ENCODE measurements at places on chromosomes 6 and 20.
A peak's percentile ranks its signal among the peaks of the same experiment; 100 is the strongest.

GRCh38 chr20:58229198-58229798 lies 845 bp upstream of the ANKRD60 start:
- no peak for DNase-seq

- DNase-seq = no peak
These were observed 176.4 kb downstream of the SAMD5 start for GRCh38 chr6:147684906-147685305.

DNA sequence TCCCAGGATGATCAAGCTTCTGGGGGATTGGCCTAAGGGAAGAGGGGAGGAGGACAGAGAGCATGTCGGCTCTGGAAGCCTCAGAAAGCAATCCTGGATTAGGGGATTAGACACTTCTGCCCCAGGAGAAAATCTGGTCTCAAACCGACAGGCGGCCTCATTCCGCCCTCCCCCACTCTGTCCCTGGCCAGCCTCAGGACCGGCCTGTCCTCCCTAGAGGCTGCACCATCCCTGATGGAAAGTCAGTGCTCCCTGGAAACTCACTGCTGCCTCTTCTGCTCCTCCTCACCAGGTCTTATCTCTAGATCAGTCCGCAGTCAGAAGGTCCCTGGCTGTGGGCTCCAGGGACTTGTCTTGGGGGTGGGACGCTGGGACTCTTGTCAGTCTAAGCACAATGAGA lies 905 bp upstream of the SLC12A5 start:
- no peak for DNase-seq

- DNase-seq = no peak
These were observed 666 bp downstream of the TPD52L1 start for GRCh38 chr6:125154118-125154760.

DNA sequence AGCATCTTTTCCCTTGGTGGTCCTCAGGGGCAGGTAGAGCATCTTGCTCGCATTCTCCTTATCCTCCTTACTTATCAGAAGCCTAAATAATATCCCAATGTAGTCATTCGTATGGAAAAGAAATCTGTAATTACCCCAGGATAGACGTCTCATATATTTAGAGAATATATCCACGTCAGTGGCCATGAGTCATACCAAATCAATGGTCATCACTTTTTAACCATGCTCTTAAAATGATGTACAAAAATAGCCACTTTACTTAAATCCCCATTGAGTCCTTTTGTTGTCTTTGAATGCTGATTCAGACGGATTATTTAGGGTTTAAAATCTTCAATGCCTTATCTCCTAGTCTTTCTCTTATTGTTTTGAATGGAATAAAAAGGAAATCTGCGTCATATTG lies 231.7 kb upstream of the STXBP5 start:
- no peak for DNase-seq

DNA sequence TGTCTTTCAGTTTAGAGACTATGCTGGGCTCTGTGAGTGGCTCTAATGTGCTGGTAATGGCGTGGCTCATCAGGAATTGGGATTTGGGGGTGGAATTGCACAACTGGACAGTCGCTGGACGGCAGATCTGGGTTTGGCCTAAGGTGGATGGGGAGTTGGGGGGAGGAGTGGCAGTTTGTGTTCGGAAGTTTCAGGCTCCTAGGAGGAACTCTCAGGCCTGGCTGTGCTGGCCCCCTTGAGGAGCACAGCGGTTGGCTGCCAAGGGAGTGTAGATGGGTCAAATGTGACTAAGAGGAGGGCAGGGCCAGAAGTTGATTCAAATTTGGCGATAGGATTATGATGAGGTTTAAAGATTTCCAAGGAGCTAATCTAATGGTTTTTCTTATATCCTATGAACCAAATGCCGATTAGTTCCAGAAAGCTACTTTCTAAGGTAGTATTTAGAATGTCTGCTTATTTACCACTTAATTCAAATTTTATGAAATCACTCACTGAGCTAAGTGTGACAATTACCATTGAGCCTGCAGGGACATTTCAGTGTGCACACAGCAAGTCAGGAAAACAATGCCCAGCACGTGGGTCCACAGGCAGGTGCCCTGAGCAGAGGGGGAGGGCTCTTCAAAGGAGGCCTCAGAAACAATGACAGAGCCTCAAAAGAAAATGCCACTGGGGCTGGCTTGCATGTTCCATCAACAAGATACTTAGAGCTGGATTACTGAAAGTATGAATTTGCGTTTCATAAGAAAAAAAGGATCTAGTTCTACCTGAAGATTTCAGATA lies 111.0 kb downstream of the GJA10 start:
- DNase-seq = no peak

DNA sequence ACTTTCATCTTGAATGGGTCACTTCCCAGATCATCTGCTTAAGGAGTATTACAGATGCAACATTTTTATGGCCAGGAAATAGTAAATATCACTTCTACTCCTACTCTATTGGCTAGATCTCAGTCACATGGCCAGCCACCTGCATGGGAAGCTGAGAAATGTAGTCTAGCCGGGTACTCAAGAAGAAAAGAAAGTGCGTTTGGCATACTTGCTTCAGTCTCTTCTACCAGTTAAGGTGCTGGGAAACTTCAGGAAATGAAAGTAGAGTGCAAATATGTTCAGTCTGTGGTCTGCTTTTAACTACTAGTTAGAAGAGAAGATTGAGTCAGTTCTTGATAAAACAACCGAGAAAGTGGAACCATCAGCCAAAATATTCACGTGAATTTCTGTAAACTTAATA lies 129.2 kb downstream of the PDSS2 start:
- DNase-seq = no peak

- no peak for DNase-seq
These were observed 178.7 kb downstream of the OTOR start for GRCh38 chr20:16926626-16927430.

GRCh38 chr6:23316131-23316530 lies 746.8 kb downstream of the HDGFL1 start:
- no peak for DNase-seq

GRCh38 chr20:16317445-16318362 lies 255.5 kb downstream of the KIF16B start:
- no peak for DNase-seq

- DNase-seq = no peak
These were observed 178.4 kb upstream of the ARID1B start for GRCh38 chr6:156598855-156599180.

DNA sequence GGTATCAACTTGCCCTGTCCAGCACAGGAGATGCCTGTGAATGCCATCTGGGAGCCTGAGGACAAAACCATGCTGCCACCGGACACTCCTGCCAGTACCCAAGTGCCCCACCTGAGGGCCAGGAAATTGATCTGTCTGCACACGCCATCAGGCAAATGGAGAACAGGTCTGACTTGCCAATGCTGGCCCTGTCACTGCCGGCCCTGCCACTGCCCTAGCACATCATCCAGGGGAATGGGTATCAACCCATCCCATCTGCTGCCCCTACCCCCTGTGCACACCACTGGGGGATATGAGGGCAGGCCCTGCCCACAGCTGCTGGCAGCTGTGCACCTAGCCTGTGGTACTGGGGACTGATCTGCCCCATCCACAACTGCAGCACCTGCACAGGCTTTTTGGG lies 1081.6 kb upstream of the EYS start:
- DNase-seq = no peak

DNA sequence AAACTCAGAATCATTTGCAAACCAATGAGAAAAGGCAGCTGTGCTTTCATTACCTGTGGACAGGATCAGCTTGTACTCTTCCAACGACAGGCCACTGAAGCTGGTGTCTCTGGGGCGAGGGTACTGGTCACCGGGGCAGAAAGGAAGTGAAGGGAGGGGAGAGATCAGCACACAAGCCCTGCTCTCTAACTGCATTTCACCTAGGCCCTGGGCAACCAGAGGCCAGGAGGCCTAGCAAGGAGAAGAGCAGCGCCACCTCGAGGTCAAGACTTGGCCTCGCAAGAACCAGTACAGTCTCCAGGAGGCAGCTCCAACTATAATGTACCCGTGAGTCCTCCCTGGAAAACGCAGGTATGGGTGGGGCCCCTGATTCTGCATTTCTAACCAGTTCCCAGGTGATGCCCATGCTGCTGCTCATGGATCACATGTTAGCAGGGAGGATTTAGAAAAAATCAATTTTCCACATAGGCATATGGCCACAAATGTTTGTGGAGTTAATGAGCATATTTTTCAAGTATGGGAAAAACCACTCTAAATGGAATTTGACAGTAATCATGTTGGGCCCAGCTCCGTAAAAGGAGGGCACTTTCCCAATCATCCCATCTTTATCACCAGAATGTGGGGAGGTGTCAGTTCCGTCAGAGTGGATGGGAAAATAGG lies 11.0 kb downstream of the UQCC2 start:
- no peak for DNase-seq

DNA sequence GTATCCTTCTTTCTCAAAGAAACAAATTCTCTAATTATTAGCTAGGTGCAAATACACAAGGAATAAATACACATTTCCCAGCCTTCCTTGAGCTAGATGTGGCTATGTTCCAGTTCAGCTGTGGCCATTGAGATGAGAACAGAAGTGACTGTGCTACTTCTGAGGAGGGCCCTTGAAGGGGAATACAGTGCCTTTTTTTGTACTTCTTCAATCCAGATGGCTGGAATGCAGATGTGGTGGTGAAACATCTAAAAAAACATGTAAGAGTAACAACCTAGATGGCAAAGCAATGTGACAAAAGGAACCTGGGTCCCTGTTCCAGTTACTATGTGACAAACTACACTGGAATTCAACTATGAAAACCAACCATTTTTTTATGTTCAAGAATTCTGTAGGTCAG lies 115.4 kb upstream of the DST start:
- no peak for DNase-seq

DNA sequence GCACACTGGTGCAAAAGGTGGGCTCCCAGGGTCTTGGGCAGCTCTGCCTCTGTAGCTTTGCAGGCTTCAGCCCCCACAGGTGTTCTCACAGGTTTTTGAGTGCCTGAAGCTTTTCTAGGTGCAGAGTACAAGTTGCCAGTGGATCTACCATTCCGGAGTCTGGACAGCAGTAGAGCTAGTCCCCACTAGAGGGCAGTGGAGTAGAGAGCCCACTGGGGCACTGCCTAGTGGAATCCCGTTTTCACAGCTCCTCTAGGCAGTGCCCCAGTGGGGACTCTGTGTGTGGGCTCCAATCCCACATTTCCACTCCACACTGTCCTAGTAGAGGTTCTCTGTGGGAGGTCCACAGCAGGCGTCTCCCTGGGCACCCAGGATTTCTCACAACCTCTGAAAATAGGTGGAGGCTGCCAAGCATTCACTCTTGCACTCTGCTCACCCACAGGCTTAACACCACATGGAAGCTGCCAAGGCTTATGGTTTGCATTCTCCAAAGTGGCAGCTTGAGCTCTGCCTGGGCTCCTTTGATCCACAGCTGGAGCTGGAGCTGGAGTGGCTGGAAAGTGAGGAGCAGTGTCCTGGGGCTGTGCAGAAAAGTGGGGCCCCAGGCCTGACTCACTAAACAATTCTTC lies 86.3 kb upstream of the PROKR2 start:
- DNase-seq = no peak

DNA sequence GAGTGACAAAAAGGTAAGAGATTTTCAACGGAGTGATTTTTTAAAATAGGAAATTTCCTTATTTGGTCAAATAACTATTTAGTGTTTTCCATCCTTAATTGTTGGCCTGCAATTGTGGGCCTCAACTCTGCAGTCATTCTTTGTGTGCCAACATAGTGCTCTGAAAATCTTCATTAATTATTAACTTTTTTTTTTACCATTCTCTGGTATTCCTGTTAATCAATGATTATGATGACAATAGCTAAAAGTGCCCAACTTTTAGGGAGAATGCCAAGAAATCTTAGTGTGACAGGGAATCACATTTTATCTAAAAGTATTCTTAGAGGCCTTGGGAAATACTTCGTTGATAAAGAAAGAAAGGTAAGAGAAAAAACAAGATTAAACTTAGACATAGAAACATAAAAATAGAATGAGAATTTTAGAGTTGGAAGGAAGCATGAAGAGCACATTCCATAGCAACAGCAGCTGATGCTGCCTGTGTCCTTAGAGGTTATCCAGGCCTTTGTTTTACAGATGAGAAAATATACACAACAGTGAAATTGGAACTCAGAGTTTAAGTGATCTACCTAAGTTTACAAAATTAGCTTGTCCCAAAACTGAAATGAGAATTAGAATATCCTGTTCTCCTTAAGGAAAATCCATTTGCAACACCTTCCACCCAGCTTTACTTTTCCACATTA lies 1.2 kb downstream of the GPRC6A start:
- DNase-seq = no peak

- no peak for DNase-seq
These were observed 73.3 kb downstream of the OPRM1 start for GRCh38 chr6:154112181-154112809.

GRCh38 chr6:19979059-19979458 lies 141.9 kb downstream of the ID4 start:
- no peak for DNase-seq

- DNase-seq = no peak
These were observed 239.0 kb upstream of the KCNQ5 start for GRCh38 chr6:72382602-72383529.

GRCh38 chr20:39851459-39851858 lies 837.6 kb downstream of the MAFB start:
- no peak for DNase-seq

- no peak for DNase-seq
These were observed 6.5 kb downstream of the TCFL5 start for GRCh38 chr20:62855120-62855519.

DNA sequence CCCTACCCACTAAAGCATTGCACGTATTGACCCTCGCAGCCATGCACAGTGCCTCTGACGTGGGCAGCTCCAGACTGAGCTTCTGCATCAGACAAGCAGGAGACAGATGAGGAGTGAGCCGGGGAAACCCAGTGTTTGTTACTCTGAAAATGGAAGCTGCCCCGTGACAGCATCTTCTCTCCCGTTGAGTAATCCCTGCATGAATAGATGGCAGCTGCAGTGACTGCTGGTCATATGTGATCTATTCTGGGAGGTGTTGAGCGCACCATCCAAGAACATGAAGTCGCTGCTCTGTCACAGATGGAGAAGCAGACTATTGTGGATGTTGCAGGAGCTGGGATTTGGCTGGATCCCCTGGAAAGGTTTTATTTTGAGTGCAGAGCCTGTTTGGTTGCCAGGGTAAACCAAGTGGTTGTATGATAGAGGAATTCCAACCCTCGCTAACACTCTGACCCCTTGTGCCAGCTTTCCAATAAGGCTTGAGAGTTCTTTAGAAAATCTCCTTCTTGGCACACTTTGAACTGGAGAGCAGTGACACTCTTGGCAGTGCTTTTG lies 242.2 kb downstream of the NRN1 start:
- no peak for DNase-seq

GRCh38 chr6:30386166-30386565 lies 41.2 kb downstream of the RPP21 start:
- DNase-seq = no peak

GRCh38 chr6:65852369-65852852 lies 145.4 kb upstream of the EYS start:
- DNase-seq = no peak

GRCh38 chr6:42390228-42390934 lies 61.3 kb downstream of the TRERF1 start:
- peak; percentile 75 for DNase-seq

- no peak for DNase-seq
These were observed 7.5 kb downstream of the CEP57L1 start for GRCh38 chr6:109102762-109103161.
